ENCODE measurements at places on chromosomes 16 and 17. TPM values are rescaled to one million over a fixed set of nuclear protein-coding genes. Genes with fewer than 3 reads are reported as not detected.

The ABCC3 gene
- total RNA-seq = 28.4 TPM

The TMEM220 gene
- total RNA-seq = 4.2 TPM

The CHST4 gene
- total RNA-seq = not detected

The IRX5 gene
- total RNA-seq = 4.3 TPM

The NFATC3 gene
- total RNA-seq = 22.0 TPM

The PFN1 gene
- 894 TPM for total RNA-seq

The NLRC3 gene
- 0.12 TPM for total RNA-seq
